Aortic smooth muscle cell (primary cell): ENCODE measurements at places on chromosomes 11 and 22. TPM values are rescaled to one million over a fixed set of nuclear protein-coding genes. Genes with fewer than 3 reads are reported as not detected.

Gene PRG3
- total RNA-seq = not detected in 2 replicates

Gene RTN4R
- 0.12 and 0.13 TPM in 2 replicates for total RNA-seq

Gene MS4A4E
- not detected in 2 replicates for total RNA-seq

Gene LIN7C
- total RNA-seq = 64.9 and 69.4 TPM in 2 replicates
